ENCODE measurements at places on chromosomes 11 and 22. TPM values are rescaled to one million over a fixed set of nuclear protein-coding genes. Genes with fewer than 3 reads are reported as not detected.

The NDUFS3 gene
- total RNA-seq, result 65.4 TPM

The RFPL1 gene
- total RNA-seq, result not detected

The C11orf21 gene
- 2.4 TPM for total RNA-seq

The OR5B2 gene
- not detected for total RNA-seq

The IGLL1 gene
- not detected for total RNA-seq

The PTPN5 gene
- total RNA-seq, result 18.8 TPM

The RIC3 gene
- 14.9 TPM for total RNA-seq

The MIOX gene
- total RNA-seq, result not detected

The IGF2 gene
- total RNA-seq, result 149 TPM

The LRRN4CL gene
- total RNA-seq, result 44.6 TPM

The CASP5 gene
- total RNA-seq, result not detected

The NFAM1 gene
- total RNA-seq, result 2.1 TPM

The GVQW3 gene
- total RNA-seq, result 1.8 TPM

The GGTLC2 gene
- not detected for total RNA-seq

The OR51I1 gene
- total RNA-seq, result not detected

The DCDC1 gene
- 1.1 TPM for total RNA-seq

The CLTCL1 gene
- total RNA-seq, result 22.6 TPM

The CRYAB gene
- total RNA-seq, result 353 TPM

The TECTA gene
- 1.9 TPM for total RNA-seq

The FGF4 gene
- total RNA-seq, result 4.2 TPM

The GRAP2 gene
- 3.8 TPM for total RNA-seq

The VSIG10L2 gene
- total RNA-seq, result not detected

The IFITM10 gene
- total RNA-seq, result 54.9 TPM

The TCN2 gene
- 48.6 TPM for total RNA-seq

The RFPL2 gene
- total RNA-seq, result not detected

The MPZL2 gene
- 6.7 TPM for total RNA-seq

The NDUFC2 gene
- 88.3 TPM for total RNA-seq

The GLYATL1 gene
- not detected for total RNA-seq

The UBE2L6 gene
- 22.9 TPM for total RNA-seq

The OR10D3 gene
- not detected for total RNA-seq

The OR10A2 gene
- not detected for total RNA-seq

The DRD4 gene
- total RNA-seq, result 2.5 TPM

The TSGA10IP gene
- not detected for total RNA-seq

The ANKK1 gene
- total RNA-seq, result 1.7 TPM

The SEC14L2 gene
- total RNA-seq, result 29.1 TPM

The OR51A2 gene
- total RNA-seq, result not detected

The TRPC6 gene
- total RNA-seq, result 1.3 TPM

The CATSPERZ gene
- total RNA-seq, result not detected

The TCN1 gene
- total RNA-seq, result not detected

The OR52N4 gene
- total RNA-seq, result 0.98 TPM

The OR52I1 gene
- not detected for total RNA-seq

The P2RX6 gene
- total RNA-seq, result 3.3 TPM

The CBLIF gene
- total RNA-seq, result not detected

The TEX12 gene
- 2.4 TPM for total RNA-seq

The C11orf87 gene
- total RNA-seq, result not detected

The SPI1 gene
- total RNA-seq, result 73.5 TPM
